ENCODE measurements at places on chromosomes 2 and 18. TPM values are rescaled to one million over a fixed set of nuclear protein-coding genes. Genes with fewer than 3 reads are reported as not detected.

Gene SERPINB12
- total RNA-seq = not detected

Gene FBXO41
- total RNA-seq = 5.2 TPM

Gene NTSR2
- total RNA-seq = not detected

Gene ANKRD30BL
- total RNA-seq = 0.33 TPM

Gene ELP2
- total RNA-seq = 116 TPM

Gene CABLES1
- total RNA-seq = 191 TPM

Gene TUBA3E
- not detected for total RNA-seq

Gene MREG
- 41.0 TPM for total RNA-seq

Gene NBAS
- 49.3 TPM for total RNA-seq

Gene BIN1
- 36.5 TPM for total RNA-seq

Gene ITM2C
- total RNA-seq = 74.3 TPM

Gene CXCR1
- total RNA-seq = not detected

Gene FBXO48
- 1.4 TPM for total RNA-seq

Gene BMPR2
- 51.6 TPM for total RNA-seq

Gene COX7A2L
- 81.2 TPM for total RNA-seq

Gene SIX3
- total RNA-seq = not detected
